ENCODE measurements at places on chromosomes 1 and 21.

DNA sequence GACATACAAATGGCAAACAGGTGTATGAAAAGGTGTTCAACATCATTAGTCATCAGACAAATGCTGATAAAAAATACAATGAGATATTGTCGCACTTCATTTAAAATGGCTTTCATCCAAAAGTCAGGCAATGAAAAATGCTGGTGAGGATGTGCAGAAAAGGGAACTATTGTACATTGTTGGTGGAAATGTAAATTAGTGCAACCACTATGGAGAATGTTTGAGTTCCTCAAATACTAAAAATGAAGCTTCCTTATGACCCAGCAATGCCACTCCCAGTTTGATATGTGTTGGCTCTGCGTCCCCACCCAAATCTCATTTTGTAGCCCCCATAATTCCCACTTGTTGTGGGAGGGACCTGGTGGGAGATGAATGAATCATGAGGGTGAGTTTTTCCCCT, 309.7 kb upstream of the ZRANB2 start:
- DNase-seq, result no peak

GRCh38 chr1:195717651-195718050, 890.6 kb downstream of the KCNT2 start:
- no peak for DNase-seq

GRCh38 chr1:248670003-248670402, 14.7 kb upstream of the OR2T27 start:
- no peak for DNase-seq

DNA sequence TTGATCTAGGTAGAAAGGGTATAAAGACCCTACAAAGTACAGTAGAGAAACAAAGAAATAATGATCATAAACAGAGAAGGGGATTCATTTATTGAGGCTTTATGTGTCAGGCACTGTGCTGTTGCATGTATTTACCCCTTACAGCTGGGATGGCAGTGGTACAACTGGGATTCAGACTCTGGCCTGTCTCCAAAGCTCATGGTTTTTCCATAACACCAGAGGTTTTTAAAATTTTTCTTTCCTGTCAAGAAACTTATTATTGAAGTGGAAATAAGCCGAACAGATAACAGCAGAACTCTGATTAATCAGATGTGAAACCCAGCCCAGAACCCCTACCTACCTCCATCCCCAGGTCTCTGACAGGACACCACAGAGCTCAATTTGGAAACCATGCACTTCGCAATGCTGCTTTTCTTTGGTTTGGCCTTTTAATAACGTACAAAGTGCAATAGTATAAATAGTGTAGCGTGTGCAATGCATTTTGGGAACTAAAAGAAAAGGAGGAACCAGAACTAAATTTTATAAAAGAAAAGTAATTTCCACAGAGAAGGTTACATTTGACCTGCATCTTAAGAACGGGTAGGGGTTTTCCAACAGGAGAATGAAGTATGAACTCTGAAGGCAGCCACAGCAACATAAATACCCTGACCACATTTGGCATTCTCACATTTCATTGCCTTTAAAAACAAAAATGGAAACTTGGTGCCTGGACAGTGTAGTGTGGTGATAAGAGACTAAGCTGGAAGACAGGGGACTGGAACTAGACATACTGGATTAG, 92.0 kb upstream of the S1PR1 start:
- DNase-seq, result no peak

- DNase-seq, result no peak
Observed at GRCh38 chr1:218813237-218813636, 360.4 kb upstream of the LYPLAL1 start.

GRCh38 chr1:36481091-36481490, 1.6 kb downstream of the CSF3R start:
- no peak for DNase-seq

DNA sequence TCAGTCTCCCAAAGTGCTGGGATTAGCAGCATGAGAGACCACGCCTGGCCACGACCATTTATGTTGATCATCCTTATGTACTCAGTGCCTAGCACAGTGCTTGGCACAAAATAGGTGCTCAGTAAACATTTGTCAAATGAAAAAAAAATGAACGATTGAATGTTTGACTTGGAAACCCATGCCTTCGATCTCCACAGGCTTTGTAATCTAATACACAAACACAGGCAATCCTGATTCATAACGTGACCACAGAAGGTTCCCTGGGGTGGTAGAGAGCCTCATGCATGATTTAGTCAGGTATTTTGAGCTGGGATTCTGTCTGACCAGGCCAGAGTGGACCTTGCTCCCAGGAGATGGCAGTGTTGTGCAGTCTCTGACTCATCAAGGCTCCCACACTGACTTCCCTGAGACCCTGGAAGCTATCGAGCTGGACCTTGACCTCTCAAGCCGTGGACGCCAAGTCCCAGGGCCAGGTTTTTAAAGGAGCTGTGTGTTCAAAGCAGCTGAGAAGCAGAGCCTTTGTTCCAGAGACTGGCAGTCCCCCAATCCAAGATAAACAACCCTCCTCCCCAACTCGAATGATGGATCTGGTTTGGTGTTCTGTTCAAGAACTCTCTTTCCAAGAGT, 81.1 kb downstream of the PGM1 start:
- no peak for DNase-seq

- DNase-seq, result no peak
Observed at GRCh38 chr1:170530972-170531757, 801 bp upstream of the GORAB start.

GRCh38 chr1:18646786-18647410, 16.3 kb downstream of the PAX7 start:
- DNase-seq, result no peak

DNA sequence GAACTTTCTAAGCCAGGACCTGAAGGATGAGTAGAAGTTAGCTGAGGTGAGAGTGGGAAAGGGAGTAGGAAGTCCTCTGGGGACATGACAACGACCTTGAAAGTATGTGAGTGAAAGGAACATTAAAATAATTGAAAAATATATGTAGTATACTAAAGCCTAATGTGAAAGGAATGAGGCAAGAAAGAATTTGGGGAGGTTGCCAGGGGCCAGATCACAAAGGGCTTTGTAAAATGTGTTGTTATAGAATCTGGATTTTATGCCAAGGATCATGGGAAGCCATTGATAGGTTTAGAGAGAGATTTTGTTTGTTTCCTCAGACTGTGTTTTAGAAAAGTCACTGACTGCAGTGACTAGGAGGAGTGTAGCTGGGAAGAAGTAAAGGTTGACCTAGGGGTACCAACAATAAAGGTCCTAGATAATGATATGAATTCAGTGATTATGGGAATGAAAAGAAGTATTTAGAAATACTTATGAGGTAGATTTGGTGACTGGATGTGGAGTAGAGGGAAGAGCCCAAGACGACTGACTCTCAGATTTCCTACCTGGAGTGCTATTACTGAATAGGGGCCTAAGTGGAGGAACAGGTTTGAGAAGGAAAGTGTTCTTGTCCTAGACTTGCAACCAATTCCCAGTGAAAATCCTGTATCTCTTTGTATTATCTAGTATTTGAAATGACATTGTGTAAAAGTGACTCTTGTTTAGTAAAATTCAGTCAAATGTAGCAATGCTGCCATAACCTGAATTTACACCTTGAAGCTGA, 179.8 kb downstream of the PHTF1 start:
- DNase-seq, result no peak

- no peak for DNase-seq
Observed at GRCh38 chr1:12048372-12048771, 14.7 kb upstream of the TNFRSF8 start.

- no peak for DNase-seq
Observed at GRCh38 chr1:168057355-168057754, 79.4 kb downstream of the GPR161 start.

- no peak for DNase-seq
Observed at GRCh38 chr1:81915937-81916336, 115.2 kb downstream of the ADGRL2 start.

DNA sequence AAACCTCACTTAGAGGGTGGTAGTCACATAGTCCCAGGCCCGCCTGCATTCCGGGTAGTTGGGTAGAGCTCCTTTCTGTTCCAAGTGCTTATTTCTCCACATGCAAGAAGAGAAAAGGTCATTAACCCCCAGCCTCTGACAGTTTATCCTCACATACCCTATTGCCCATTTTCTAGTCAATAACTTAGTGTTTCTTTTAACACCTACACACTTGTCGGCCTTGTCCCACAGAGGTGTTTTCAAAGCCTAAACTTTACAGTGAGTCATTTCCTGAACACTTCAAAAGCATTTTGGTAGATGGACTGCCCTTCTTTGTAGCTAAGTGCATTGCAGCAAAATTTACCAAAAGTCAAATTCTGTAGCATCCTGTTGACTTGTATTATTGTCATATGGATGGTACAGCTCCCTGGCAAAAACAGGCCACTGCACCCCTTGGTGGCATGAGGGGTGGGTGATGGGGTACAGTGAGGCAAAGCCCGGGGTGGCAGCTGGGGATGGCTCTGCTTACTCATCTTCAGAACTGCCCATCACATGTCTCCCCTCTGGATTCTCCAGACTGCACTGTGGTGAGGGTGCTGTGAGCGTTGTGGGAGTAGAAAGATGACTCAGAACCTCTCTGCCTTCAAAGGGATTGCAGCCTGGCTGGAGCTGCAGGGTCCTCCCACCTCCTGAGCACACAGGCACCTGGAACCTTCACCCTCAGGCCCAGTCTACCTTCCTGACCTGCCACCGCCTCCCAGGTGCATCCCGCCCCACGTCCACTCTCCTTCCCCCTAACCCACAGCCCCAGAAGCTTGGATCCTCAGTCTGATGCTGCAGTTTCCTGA, 45.8 kb upstream of the DMRTB1 start:
- peak; percentile 46 for DNase-seq

- DNase-seq, result no peak
Observed at GRCh38 chr1:240533154-240533780, 78.7 kb downstream of the GREM2 start.

DNA sequence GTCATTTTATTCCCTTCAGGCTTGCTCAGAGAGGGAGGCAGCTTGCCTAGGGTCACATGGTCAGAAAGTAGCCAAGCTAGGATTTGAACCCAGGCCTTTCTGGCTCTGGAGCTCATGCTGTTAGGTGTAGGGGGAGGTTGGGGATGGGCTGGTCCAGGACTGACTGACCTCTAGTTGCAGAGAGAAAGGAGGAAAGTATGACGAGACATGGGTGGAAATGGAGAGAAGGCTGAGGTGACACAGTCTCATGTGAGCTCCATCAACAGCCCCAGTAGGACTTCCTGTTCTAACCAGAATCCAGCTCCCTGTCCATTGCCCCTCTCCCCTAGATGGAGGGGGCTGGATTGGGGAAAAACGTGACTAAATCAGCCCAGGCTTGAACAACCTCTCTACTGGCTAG, 15.5 kb upstream of the SYNC start:
- DNase-seq, result no peak

DNA sequence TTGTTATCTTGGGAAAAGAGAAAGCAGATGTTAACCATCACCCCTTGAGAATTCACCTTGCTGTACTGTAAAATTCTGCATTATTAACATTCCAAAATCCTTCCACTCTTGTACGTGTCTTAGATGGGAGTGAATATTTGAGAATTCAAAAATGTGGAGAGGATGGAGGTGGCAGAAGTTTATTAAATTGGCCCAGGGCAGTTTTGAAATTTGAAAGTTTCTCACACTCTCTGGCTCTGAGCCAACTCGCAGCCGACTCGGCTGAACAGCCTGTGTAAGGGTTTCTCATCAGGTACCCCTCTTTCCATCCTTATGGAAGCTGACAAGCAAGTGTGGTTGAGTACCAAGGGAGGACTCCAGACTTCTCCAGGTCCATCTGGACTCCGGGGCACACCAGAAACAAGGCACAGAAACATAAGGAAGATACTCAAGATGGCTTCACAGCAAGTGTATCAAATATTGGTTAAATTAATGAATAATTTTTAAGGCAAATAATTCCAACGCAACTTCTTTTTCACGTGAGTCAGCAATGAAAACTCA, 45.1 kb downstream of the RRAGC start:
- DNase-seq, result no peak

DNA sequence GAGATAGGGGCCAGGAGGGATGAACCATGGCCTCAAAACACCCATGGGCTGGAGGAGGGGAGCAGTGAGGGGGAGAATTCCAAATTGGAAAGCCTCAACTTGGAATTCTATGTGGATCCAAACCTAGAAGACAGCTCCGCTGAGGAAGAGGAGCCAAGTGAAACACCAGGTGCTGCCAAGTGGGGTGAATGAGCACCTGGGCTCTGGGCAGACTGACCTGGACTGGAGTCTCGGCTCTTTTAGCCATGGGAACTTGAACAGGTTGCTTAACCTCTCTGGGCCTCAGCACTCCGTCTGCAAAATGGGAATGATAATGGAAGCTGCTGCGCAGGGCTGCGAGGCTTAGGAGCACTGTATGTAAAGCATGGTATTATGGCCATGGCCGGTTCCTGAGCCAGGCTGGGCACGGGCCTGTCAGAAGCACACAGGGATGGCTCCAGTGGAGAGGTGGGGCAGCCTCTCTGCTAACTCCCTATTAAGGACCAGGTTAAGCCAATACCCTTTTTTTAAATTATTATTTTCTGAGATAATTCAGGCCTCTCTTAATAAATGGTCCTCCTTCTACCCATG, 81.5 kb downstream of the SYT2 start:
- DNase-seq, result no peak

DNA sequence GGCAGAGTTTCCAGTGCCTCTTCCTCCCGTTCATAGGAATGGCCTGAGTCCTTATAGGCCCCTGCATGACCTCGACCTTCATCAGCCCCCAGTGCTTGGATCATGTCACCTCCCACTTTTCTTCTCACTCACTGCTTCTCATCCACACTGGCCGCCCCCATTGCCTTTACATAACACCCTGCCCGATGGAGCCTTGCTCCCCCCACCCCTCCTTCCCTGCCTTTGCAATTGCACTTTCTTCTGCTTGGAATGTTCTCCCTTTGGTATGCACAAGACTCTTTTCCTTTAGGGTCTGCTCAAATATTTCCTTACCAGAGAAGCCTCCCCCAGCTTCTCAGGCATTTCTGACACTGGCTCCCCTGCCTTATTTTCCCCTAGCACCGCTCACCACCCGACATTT, 125.2 kb upstream of the KCNJ6 start:
- DNase-seq, result no peak

- no peak for DNase-seq
Observed at GRCh38 chr1:94395231-94395630, 23.0 kb upstream of the ABCD3 start.

DNA sequence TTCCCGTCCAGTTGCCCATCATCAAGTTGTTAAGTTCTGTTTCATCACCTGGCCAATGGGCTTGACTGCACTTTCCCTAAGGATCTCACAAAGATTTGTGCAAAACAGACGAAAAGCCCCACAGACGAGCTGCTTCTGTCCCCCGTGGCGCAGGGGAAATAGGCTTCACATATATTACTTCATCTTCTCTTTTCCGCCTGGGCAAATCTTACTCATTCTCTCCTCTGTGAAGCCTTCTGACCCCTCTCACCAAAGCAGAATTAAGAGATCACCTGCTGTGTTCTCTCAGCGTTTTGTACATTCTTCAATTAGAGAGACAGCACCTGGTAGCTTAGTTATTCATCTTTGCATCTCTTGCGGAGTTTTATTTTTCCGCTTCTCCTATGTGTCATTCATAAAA, 129.8 kb downstream of the IGSF21 start:
- no peak for DNase-seq

GRCh38 chr1:59768792-59769735, 45.7 kb upstream of the HOOK1 start:
- no peak for DNase-seq

DNA sequence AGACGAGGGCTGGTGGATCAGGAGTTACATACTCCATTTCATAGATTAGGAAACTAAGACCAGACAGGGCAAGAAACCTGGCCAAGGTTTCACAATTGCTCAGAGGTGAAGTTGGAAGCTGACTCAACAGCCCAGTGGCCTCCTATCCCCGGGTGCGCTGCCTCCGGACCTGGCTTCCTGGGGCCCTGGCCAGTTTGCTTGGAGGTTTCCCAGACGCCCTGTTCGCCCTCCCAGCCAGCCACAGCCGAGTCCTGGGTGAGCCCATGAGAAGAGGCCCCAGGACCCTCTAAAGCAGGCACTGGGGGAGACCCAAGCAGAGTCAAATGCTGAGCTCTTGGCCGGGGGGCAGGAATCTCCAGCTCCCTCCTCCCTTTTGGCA, 180.1 kb downstream of the ZBTB18 start:
- DNase-seq, result no peak

All from effector CD4-positive, alpha-beta T cell (primary cell).